ENCODE measurements at places on chromosomes 2 and 18.

- DNase-seq, result no peak
Observed at GRCh38 chr18:48284743-48285142, 124.4 kb downstream of the ZBTB7C start.

DNA sequence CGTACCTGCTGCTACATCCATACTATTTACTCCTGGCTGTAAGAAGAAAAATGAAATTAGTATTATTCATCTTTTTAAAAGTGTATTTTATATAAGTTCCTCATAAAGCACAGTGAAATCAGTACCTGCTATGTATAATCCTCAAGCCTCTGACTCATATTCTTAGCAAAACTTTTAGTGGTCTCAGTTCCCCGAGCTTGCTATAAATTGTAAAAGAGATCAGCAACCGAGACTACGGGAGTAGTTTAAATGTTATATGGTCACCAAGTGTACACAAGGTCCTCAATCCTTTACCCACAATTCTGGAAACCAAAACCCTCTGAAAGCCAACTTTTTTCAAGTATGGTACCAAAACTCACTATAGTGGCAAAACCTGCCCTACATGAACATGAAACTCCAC lies 24.2 kb downstream of the PRPF40A start:
- DNase-seq, result no peak

DNA sequence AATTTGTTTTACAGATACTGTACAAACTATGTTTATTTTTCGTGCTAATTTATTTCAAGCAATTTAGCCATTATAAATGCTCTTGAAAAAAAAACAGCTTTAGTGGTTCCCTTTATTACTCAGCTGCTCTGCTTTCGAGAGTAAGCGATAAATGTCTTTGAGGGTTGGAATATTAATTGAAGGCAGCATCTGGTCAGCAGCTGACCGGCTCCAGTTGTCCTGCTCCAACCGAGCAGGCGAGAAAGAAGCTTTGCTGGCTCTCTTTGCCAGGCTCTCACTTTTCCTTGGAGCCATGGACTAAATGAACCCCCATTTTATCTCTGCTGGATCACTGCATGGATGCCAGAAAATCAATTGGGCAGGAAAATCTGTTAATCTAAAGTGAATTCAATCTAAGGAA lies 147.4 kb downstream of the LNPK start:
- DNase-seq, result no peak

GRCh38 chr2:229635371-229635680 lies 79.0 kb downstream of the DNER start:
- no peak for DNase-seq

DNA sequence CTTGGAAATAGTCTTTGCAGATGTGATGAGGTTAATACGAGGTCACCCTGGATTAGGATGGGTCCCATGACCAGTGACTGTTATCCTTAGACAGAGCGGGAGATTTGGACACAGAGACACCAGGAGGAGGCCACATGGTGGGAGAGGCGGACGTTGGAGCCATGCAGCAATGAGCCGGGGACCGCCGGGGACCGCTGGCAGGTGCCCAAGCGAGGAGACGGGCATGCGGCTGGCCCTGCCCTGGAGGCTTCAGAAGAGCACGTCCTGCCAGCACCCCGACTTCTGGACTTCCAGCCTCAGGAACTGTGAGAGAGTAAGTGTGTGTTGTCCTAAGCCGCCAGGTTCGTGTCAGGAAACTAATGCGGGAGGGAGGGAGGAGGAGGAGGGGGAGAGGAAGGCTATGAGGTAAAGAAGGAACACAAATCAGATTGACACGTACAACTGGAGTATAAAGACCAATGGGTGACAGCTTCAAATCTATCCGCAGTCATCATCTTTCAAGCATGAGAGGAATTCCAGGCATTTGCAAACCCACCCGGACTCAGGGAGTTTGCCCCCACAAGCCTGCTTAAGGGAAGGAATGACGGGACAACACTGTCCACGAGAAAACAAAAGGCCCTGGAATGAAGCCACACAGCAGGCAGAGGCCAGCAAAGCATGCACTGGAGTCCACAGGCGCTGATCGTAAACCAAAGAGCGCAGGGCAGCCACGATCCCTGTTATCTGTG lies 11.6 kb upstream of the BOK start:
- DNase-seq, result no peak

GRCh38 chr2:105541189-105542050 lies 142.6 kb upstream of the FHL2 start:
- DNase-seq, result no peak

GRCh38 chr2:24762518-24762917 lies 30.7 kb downstream of the PTRHD1 start:
- no peak for DNase-seq

- no peak for DNase-seq
Observed at GRCh38 chr2:113158884-113159553, 14.8 kb upstream of the PSD4 start.

GRCh38 chr18:23967321-23968089 lies 47.0 kb upstream of the TTC39C start:
- DNase-seq, result no peak

GRCh38 chr18:3821524-3821923 lies 371.6 kb downstream of the TGIF1 start:
- no peak for DNase-seq

DNA sequence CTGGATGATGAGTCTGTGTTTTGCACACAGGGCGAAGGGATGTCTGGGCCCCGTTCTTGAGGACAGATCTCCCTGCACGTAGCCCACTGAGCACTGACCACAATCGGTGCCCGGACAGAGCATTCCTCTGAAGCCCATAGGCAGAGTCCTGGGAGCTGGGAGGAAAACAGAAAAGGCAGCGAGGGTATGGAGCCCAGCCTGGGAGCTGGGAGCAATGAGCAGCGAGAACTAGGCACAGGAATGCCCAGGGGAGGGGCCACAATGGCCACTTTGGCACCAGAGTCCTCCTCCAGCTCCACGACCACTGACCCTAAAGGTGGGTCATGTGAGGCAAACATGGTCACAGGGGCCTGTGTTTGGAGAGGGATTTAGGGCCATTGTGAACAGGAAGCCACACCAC lies 333.9 kb downstream of the EIPR1 start:
- no peak for DNase-seq

DNA sequence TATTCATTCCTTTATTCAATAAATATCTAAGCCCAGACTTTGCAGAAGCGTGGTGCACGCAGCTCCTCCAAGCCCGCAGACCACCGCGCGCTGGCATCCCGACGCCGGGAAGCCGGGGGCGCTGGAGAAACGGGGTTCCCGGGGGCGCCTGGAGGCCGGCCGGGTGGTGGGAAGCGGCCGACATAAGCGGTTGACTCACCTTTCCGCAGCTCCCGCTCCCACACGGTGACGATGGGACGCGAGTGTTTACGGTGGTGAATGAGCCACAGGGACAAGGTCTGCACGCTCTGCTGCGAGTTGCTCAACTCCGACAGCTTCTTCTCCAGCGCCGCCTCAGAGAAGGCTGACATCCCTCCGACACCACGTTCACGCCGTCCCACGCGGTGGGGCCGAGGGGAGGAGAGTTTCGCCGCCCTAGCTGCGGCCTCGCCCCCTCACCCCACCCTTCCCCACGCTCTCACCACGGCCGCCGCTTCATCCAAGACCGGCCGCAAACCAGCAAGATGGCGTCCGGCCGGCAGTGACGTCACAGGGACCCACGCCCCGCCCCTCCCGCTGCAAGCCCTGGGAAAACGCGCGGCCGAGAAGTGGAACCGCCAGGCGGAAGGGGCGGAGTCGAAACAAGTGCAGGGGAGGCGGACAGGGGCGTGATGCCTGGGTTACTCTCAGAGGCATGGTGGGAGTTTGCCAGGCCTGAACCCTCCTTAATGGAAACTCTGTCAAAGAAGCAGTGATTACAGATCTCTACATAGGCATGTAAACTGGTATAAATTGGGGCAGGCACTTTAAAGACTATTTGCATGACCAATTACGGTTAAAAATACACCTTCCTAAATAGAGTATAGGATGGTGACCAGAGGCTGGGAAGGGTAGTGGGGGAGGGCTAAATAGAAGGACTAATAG lies at the start of gene RPRD1A:
Gene RPRD1A (minus strand): TSS at position 505 of the 903 bp plus-strand sequence. CDS start 155 bp downstream, at position 350.
- peak; percentile 97 for DNase-seq

DNA sequence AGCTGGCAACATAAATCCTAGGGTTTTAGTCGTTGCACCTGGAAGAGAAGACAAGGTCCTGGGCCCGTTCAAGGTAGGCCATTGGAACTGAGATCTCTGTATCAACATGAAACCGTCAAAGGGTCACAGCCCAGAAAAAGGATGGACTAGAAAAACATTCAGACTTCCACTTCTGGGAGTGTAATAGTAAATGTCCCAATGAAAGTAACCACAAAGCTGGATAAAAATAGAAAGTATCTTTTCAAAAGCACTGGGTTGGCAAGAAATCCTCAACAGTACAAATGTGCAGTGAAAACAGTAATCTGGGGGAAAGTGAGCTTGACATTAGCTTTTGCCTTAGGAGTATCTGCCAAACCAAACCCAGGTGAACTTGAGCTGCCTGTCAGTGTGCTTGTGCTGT lies 12.9 kb downstream of the CGREF1 start:
- DNase-seq, result no peak

DNA sequence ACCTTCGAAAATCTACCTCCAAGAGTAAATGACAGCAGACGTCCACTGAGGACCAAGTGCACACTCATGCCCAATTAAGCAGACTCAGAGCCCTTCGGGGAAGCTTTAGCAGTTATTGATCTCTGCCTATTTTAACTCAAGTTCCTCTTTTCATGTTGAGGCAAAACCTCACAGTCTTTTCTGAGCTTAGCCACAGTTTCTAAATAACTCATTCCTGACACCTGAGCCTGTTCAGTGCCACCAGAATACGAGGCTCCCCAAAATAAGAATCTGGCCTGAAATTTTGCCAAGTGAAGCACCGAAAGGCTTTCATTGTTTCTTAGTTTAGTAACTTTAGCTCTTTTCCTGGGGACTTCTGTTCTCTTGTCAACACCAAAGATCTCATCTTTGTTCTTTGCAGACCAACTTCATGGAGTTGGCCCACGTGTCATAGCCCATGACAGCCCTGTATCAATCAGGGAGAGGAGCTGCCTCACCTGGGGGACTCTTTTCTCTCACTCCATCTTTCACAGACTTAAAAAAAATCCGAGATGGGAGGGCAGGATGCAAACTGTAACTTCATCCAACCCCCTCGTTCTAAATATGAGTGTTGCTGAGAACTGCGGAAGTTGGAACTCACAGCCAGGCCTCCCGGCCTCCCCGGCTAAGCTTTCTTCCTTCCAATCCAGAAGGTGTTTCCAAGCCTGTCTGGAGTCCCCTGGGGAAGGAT lies 22.2 kb downstream of the INPP5D start:
- no peak for DNase-seq

DNA sequence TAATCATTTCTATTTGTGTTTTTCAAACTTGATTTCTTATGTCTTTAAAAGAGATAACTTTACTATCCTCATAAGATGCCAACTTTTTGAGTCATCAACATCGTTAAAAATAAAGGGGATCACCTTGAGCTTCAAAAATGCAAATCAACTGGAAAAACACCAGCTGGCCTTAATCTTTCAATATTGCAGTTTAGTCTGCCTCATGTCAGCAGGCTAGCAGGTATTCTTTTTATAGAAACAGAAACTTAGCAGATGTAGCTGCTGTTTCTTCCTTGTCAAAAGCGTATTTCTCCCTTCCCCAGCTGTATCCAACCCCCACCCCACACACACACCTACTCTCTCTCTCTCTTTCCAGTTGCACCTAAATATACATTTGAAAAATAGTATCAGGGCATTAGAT lies 154.1 kb upstream of the ZNF804A start:
- DNase-seq, result peak; percentile 18

- DNase-seq, result peak; percentile 14
Observed at GRCh38 chr2:64562148-64562784, 38.1 kb downstream of the AFTPH start.

- DNase-seq, result no peak
Observed at GRCh38 chr2:200975672-200976071, 12.2 kb upstream of the ORC2 start.

GRCh38 chr2:149038442-149039212 lies at the start of gene LYPD6B:
Gene LYPD6B, plus strand, starts transcription at chr2:149038699. Its CDS starts 92,250 bp downstream, at chr2:149130949.
- DNase-seq, result peak; percentile 65

GRCh38 chr2:46569766-46570165 lies 90.4 kb downstream of the TMEM247 start:
- DNase-seq, result no peak

- no peak for DNase-seq
Observed at GRCh38 chr2:212871597-212871996, 279.8 kb downstream of the IKZF2 start.
